ENCODE measurements at places on chromosomes 7 and 10.
A peak's percentile ranks its signal among the peaks of the same experiment; 100 is the strongest.

GRCh38 chr10:18456984-18457383, 194.4 kb downstream of the NSUN6 start:
- H3K27me3 ChIP-seq: no peaks in the 10 kb centered on the region
- H3K27ac ChIP-seq: no peak overlapping the region
- no peaks in the 10 kb centered on the region for H3K36me3 ChIP-seq

- H3K27me3 ChIP-seq: no peaks in the 10 kb centered on the region
- H3K4me3 ChIP-seq: no peak overlapping the region
- DNase-seq: no peak
- H3K4me1 ChIP-seq: no peaks in the 10 kb centered on the region
Observed at GRCh38 chr10:58570307-58570723, 57.6 kb downstream of the BICC1 start.

DNA sequence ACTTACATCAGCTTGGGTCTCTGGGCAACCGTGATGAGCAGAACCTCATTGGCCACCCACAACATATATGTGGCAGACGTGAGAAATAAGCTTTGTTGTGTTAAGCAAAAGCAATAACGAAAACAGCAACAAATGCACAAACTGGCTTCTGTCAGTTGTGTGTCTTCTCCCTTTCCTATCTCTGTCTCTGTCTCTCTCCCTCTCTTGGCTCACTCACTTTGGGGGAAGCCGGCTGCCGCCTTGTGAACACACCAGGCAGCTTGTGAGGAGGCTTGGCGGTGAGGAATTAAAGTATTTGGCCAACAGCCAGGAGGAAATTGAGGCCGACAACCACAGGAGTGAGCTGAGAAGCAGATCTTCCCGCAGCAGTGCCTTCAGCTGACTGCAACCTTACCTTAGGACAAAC, 21.9 kb upstream of the CDCA7L start:
- H3K36me3 ChIP-seq: no peaks in the 10 kb centered on the region
- H3K27me3 ChIP-seq: no peaks in the 10 kb centered on the region

DNA sequence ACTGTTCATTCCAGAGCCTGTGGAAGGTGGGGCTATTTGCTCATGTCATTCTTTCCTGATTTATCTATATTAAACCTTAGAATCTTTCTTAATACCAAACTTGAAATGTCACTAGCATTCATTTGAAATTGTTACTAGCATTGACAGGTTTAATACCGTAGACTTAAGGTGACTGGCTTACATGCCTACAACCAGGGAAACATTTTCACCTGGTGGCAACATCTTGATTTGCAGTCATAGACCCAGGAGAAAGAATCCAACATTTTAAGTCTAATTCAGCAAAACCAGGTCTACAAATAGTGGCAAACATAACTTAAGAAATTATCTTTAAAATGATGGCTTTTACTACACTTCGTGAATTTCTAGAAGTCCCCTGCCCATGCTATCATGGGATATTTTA, 353.7 kb downstream of the HTR7 start:
- DNase-seq: no peak
- H3K4me1 ChIP-seq: no peaks in the 10 kb centered on the region
- no peaks in the 10 kb centered on the region for H3K36me3 ChIP-seq
- H3K27me3 ChIP-seq: no peaks in the 10 kb centered on the region
- no peak overlapping the region for H3K27ac ChIP-seq

- H3K36me3 ChIP-seq: peaks cover 8% of the 10 kb centered on the region
- peaks cover 8% of the 10 kb centered on the region for H3K4me1 ChIP-seq
- DNase-seq: no peak
- H3K4me3 ChIP-seq: no peak overlapping the region
- no peaks in the 10 kb centered on the region for H3K27me3 ChIP-seq
Observed at GRCh38 chr7:112484671-112485167, 3.9 kb downstream of the LSMEM1 start.

GRCh38 chr7:29806208-29806994, at the start of gene WIPF3:
WIPF3 (plus strand) TSS chr7:29806508; CDS start chr7:29834725, 28,217 bp downstream.
- peak; percentile 35 for DNase-seq
- H3K36me3 ChIP-seq: no peaks in the 10 kb centered on the region
- H3K4me1 ChIP-seq: peaks cover 3% of the 10 kb centered on the region

- no peak overlapping the region for H3K27ac ChIP-seq
- DNase-seq: no peak
- H3K4me3 ChIP-seq: no peak overlapping the region
- H3K4me1 ChIP-seq: no peaks in the 10 kb centered on the region
- no peaks in the 10 kb centered on the region for H3K36me3 ChIP-seq
- peaks cover 9% of the 10 kb centered on the region for H3K27me3 ChIP-seq
Observed at GRCh38 chr7:42628054-42628453, 283.8 kb downstream of the C7orf25 start.

GRCh38 chr7:47536661-47537611, 45.0 kb downstream of the TNS3 start:
- H3K27me3 ChIP-seq: peaks cover 34% of the 10 kb centered on the region
- no peak overlapping the region for H3K27ac ChIP-seq
- H3K36me3 ChIP-seq: no peaks in the 10 kb centered on the region
- no peak for DNase-seq
- H3K4me3 ChIP-seq: no peak overlapping the region

GRCh38 chr7:45695249-45695995, 121.3 kb downstream of the ADCY1 start:
- no peaks in the 10 kb centered on the region for H3K4me1 ChIP-seq
- H3K27me3 ChIP-seq: peaks cover 4% of the 10 kb centered on the region
- peak; percentile 6 for DNase-seq
- H3K36me3 ChIP-seq: no peaks in the 10 kb centered on the region

DNA sequence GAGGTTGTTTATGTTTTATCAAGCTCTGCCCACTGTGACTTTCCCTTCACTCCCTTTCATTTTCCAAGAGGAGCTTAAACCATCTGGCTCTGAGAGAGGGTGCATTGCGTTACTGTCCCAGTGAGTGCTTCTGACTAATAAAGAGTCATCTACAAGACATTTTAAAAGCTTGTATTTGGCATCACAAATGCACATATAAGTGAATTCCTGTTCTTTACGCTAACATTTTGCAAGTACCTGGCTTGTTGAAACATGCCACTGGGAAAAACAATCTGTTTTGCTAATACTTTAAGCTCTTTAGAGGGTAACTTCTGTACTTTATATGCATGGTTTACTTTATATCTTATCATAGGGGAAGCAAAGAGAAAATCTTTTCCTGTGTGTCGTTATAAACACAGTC, 534.6 kb upstream of the POM121L12 start:
- no peaks in the 10 kb centered on the region for H3K4me1 ChIP-seq
- no peak overlapping the region for H3K27ac ChIP-seq
- no peak for DNase-seq
- no peaks in the 10 kb centered on the region for H3K27me3 ChIP-seq

DNA sequence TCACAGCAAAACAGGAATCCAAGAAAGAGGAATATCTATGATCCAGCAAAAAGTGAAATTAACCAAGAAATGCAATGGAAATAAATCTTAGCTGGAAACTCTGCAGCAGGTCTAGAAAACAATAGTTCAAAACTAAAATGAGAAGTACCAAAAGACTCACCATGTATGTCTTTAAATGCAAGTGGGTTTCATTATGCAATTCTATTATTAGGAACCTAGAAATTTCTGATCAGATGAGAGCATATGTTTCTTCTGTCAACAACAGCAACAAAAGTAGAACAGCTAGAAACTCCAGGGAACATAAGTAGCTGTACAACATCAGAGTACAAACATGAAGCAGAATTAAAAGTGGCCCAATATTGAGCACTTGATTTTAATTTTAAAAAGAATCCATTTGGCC, 304.0 kb downstream of the ARHGAP12 start:
- H3K4me3 ChIP-seq: no peak overlapping the region
- H3K36me3 ChIP-seq: no peaks in the 10 kb centered on the region
- no peaks in the 10 kb centered on the region for H3K27me3 ChIP-seq
- H3K27ac ChIP-seq: no peak overlapping the region

DNA sequence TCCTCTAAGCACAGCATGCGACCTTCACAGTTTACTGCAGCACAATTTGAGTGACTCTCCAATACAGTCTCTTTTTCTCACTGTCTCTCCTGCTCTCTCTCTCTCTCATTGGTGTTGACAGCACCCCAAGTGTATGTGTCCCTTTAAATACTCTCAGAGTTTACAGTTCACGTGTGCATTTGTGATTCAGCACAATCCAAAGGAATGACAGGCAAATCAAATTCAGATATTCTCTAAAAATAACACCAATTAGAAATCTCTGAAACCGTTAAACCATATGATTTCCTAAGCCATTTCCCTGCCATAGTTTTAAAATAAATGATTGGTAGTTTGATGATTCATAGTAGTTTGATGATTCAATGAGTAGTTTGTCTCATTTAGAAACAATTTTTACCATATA, 104.0 kb upstream of the GAD2 start:
- no peaks in the 10 kb centered on the region for H3K36me3 ChIP-seq
- H3K27me3 ChIP-seq: peaks cover 25% of the 10 kb centered on the region
- H3K4me1 ChIP-seq: peaks cover 1% of the 10 kb centered on the region
- H3K4me3 ChIP-seq: no peak overlapping the region
- H3K27ac ChIP-seq: no peak overlapping the region
- DNase-seq: no peak

DNA sequence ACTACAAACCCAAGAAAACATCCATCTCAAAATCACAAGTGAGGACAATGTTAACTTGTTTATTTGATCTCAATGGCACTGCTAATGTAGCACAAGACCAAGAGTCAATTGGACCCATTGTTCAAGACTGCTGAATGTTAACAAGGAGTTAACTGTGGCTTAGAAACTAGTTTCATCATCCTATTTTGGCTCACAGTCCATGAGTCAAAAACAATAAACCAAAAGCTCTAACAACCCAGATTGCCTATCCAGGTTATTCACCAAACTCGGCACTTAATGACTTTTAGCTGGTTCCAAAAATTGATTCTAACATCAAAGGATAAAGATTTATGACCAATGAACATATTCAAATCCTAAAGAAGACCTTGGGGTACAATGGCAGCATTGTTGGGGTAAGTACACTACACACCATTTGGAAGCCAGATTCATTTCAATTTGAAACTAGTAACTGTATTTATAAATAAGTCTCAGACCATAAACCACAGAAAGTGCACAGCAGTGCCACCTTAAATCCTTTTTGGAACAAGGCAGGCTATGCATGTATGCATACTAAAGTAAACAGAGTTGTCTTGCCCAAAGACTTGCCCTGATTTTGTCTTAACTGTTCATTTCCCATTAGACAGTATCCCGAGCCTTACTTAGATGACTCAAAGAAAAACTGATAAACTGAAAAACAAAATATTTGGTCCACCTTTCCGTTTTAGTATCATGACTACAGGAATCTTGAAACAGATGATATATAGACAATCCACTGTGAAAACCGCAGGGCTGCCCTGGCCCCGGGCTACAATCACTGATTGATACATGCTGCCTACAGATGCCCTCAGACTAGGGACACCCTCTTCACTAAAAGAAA, 84.5 kb downstream of the SRPK2 start:
- H3K4me1 ChIP-seq: peaks cover 81% of the 10 kb centered on the region
- no peaks in the 10 kb centered on the region for H3K27me3 ChIP-seq
- no peak for DNase-seq
- no peak overlapping the region for H3K4me3 ChIP-seq
- peak overlapping the region; percentile 55 for H3K27ac ChIP-seq

GRCh38 chr10:49610458-49611165, 502 bp downstream of the SLC18A3 start:
- H3K4me3 ChIP-seq: no peak overlapping the region
- peaks cover 16% of the 10 kb centered on the region for H3K4me1 ChIP-seq
- H3K27ac ChIP-seq: no peak overlapping the region

- no peak for DNase-seq
- peaks cover 88% of the 10 kb centered on the region for H3K4me1 ChIP-seq
- no peaks in the 10 kb centered on the region for H3K27me3 ChIP-seq
- no peak overlapping the region for H3K4me3 ChIP-seq
Observed at GRCh38 chr7:5686131-5686530, 95.3 kb downstream of the RNF216 start.

DNA sequence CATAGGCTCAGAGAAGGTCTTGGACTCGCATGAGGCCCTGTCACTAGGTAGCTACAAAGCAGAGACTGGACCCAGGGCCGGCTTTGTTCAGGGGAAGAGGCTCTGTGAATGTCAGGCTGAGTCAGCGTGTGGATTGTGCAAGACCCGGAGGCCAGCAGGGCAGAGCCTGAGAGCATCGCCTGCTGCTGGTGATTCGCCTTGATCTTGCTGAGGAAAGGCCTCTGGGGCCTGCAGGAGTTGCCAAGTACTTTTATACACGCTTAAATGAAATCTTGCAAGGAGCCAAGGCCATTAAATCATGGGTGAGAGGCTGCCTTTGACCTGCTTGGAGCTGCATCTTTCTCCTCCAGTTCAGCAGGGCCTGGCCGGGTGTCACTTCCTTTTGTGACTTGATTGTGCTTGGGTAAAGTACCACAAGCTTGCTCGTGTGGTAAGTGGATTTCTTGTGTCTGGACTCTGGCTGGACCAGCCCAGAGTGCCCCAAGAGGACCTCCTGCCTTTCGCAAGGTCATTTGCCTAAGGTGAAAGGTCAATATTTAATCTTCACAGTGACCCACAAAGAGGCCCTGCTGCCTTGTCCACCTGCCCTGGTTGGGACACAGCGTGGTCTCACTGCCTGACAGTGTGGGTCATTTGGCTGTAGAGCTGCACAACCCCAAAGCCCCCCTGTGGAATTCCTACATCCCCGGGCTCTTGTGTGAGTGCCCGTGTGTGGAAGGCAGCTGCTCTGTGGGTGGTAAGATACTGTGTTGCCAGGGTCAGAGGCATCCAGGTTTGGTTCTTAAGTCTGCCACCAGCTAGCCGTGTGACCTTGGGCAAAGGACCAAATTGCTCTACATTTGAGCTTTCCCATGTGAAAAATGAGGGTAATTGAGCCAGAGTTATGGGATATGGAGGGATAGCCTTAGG, 38.6 kb upstream of the SH2D4B start:
- H3K4me1 ChIP-seq: peaks cover 97% of the 10 kb centered on the region
- H3K4me3 ChIP-seq: peak overlapping the region; percentile 64
- H3K36me3 ChIP-seq: peaks cover 58% of the 10 kb centered on the region
- peak; percentile 79 for DNase-seq
- no peaks in the 10 kb centered on the region for H3K27me3 ChIP-seq

DNA sequence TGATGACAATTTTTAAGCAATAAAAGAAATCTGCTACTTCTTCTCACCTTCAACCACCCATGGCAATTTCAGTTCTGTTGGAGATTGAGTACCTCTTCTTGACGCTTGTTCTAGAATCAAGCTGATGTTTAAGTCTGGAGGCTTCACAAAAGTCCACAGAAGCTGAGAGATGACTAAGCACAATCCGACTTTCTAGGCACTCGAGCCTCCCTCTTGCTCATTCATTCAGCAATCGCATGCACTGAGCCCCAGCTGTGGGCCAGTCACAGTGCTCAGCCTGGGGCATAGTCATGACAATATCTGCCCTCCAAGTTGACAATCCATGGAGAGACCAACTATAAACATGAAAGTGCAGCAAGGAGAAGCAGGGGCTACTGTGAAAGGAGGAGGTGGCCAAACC, 103.2 kb downstream of the IPMK start:
- no peaks in the 10 kb centered on the region for H3K4me1 ChIP-seq
- H3K27me3 ChIP-seq: peaks cover 27% of the 10 kb centered on the region
- H3K27ac ChIP-seq: no peak overlapping the region
- no peaks in the 10 kb centered on the region for H3K36me3 ChIP-seq
- DNase-seq: no peak
- no peak overlapping the region for H3K4me3 ChIP-seq

GRCh38 chr7:71243736-71244410, 111.9 kb downstream of the GALNT17 start:
- H3K4me3 ChIP-seq: no peak overlapping the region
- H3K27me3 ChIP-seq: no peaks in the 10 kb centered on the region
- no peak overlapping the region for H3K27ac ChIP-seq
- H3K36me3 ChIP-seq: no peaks in the 10 kb centered on the region

Measured in activated T-cell treated with anti-CD3 and anti-CD28 coated beads, Interleukin-2, amount 50 U/mL, for 24 hours (primary cell).